ENCODE measurements at places on chromosomes 7 and 10. TPM values are rescaled to one million over a fixed set of nuclear protein-coding genes. Genes with fewer than 3 reads are reported as not detected.
A peak's percentile ranks its signal among the peaks of the same experiment; 100 is the strongest.

GRCh38 chr7:94067047-94067446 is 62.9 kb upstream of the BET1 start:
- DNase-seq = no peak

GRCh38 chr7:116988363-116988989 is 35.2 kb downstream of the ST7 start:
- DNase-seq = no peak

DNA sequence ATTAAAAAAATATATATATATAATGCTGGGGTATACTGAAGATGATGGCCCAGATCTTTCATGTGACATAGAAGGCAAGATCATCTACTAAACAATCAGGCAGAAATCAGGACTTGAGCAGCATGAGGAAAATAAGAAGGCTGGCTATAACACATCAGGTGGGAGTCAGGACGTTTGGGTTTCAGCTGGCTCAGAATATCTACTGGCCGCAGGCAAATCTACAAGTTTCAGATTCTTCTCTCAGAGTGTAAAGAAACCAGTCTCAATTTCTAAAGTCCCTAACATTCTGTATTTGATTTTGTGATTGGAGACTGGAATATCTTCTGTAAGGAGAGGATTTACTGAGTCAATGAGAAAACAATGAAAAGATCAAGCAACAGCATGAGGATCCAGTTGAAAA is 37.7 kb upstream of the FAM3C start:
- DNase-seq = no peak

GRCh38 chr7:70935311-70935710 is 196.6 kb upstream of the GALNT17 start:
- DNase-seq = no peak

DNA sequence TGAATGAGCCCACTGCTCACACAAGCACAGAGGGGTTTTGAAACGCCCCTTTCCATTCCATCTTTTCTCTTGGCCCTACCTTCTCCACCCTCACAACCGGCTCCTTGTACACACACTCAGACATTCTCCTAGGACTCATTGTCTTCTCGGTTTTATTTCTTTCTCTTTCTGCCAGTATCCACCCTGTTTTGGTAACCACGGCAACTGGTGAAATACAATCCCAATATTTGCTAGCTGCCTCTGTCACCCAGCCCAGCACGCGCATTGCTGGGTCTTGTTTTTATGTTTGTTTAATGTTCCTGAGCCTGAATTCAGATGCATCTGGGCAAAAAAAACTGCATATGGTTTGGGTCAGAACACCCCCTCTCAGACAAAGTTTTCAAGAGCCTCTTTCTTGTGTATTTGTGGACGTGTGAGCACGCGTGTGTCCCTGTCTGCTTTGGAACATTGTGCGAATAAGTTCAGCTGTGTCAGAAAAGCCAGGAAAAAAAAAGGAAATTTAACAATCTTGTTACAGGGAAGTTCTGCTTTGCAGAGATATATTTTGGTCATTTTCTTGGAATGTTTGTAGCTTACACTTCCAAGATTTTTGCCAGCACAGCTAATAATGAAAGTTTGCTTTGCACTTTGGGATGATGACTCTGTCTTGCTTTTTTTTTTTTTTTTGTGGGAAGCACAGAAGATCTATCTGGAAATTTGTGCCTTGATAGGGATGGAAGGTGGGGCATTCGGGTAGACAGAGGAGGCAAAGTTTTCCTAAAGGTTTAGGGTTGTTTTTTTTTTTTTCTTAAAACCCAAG is 225.9 kb downstream of the TRIL start:
- no peak for DNase-seq

GRCh38 chr10:131824371-131825149 is 76.2 kb upstream of the PPP2R2D start:
- no peak for DNase-seq

DNA sequence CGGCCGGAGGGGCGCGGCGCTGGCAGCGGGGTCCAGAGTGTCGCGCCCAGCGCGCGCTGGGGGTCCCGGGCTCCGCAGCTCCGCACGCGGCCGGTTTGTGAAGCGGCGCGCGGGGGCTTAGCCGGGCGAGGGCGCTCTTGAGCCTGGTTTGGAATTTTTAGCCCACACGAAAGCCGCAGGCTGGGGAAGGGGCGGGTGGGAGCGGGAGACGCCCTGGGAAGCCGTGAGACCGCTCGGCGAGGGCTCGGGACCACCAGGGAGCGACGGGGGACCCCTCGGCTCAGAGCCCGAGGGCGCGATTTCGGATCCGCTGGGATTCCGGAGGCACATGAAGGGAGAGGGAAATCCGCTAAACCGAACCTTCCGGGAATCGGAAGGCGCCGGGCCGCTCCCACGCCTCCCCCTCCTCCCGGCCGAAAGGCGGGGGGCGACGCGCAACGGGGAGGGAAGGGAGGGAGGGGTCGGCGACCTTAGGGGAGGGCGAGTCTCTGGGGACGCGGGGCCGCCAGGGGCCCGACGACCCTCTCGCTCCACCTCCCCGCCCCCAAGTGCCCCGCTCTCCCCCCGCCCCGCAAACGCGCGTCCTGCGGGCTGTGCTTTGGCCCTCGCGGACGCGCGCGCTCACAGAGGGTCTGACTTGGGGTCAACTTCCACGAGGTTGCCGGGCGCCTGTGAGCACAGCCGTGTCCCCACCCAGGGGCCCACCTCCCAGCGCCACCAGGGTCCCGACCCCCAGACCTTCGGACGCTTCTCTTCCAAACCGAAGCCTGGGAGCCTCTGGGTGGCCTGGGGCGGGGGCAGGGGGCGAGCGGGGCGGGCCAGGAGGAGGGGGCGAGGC is 5.1 kb upstream of the ELFN1 start:
- DNase-seq = peak; percentile 85

- DNase-seq = no peak
Measured at GRCh38 chr7:17118412-17118811, 180.0 kb upstream of the AHR start.

- DNase-seq = no peak
Measured at GRCh38 chr10:22459496-22459895, 114.2 kb downstream of the SPAG6 start.

GRCh38 chr7:133207687-133208086 is 45.2 kb upstream of the EXOC4 start:
- peak; percentile 40 for DNase-seq

UPF2 gene
- 21.2 TPM for total RNA-seq

- no peak for DNase-seq
Measured at GRCh38 chr7:24464861-24465260, 108.4 kb upstream of the PALS2 start.

DNA sequence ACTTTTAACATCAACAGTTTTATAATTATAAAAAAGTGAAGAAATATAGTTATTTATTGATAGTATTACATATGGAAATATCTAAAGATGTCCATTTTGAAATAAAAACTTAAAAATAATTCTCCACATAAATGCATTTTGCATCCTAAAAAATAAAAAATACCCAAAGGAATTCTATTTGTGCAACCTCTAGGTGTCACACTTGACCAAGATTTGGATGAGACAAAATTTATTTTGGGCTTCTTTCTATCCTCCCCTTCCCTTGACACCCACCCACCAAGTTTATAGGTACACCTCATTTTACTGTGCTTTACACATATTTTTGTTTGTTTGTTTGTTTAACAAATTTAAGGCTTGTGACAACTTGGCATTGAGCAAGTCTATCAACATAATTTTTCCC is 3.3 kb upstream of the THSD7A start:
- no peak for DNase-seq

DOCK4 gene
- 3.8 TPM for total RNA-seq

WNT2 gene
- not detected for total RNA-seq

SCART1 gene
- total RNA-seq = 4.4 TPM

DNA sequence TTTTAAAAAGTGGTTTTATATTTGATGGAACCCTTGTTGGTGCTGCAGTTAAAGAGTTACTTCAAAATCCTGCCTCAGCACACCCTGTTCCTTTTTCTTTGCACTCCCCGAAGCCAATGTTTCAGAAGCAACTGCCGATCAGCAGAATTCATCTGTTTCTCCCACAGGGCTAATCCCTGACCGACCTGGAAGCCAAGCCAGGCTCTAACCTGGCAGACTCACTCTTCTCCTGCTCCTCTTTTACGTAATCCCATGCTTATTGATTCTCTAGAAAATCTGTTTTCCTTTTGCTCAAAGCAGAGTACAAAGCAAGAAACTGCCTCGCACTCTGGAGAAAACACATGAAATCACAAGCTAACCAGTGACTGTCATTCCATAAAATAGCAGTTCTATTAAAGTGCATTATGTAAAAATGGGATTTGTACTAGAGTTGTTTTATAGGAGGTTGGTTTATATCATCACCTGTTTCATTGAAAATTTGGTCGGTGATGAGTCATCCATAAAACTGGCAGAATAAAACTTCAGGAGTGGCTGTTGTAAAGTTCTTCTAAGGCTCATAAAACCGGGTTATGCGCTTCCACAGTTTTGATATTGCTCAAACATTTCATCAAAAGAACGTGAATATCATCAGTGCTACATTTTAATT is 99.9 kb downstream of the CNTNAP2 start:
- DNase-seq = no peak

- peak; percentile 44 for DNase-seq
Measured at GRCh38 chr7:155280446-155281397, 17.0 kb upstream of the INSIG1 start.

DNA sequence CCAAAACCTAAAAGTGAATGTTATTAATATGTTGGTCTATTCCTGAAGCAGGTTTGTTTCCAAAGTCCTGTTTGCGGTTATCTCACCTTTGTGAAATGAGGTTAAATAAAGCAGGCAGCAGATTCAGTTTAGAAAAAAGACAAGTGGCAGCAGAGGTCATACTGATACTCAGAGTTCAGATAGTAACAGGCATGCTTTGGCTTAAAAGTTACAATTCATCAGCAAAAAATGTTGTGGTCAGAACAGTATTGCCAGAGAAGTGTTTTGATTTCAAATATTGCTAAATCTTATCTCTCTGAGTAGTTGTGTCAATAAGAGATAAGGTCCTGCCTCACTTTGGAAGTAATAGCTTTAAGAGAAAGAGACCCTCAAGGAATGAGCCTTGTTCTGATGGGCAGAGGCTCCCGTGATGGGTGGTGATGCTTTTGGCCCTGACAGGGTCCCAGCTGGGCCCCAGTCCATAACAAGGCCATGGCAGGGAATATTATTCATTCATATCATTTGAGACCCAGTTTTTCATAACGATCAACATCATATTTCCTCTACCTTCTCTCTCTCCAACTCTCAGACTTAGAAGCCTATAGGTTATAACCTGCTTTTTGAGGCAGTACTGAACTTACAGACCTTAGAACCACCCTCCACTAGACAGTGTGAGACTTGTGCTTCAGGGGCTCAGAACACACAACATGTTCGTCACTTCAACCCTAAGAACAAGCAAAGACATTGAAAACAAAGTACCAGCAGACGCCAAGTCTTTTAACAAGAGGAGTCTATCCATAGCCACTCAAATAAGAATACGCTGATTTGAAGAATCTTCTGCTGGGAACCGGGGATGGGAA is 58.5 kb upstream of the AHR start:
- DNase-seq = no peak

GRCh38 chr10:132551093-132551807 is 13.7 kb downstream of the INPP5A start:
- peak; percentile 2 for DNase-seq

GRCh38 chr7:30893357-30893756 is 18.3 kb upstream of the AQP1 start:
- DNase-seq = no peak

DNA sequence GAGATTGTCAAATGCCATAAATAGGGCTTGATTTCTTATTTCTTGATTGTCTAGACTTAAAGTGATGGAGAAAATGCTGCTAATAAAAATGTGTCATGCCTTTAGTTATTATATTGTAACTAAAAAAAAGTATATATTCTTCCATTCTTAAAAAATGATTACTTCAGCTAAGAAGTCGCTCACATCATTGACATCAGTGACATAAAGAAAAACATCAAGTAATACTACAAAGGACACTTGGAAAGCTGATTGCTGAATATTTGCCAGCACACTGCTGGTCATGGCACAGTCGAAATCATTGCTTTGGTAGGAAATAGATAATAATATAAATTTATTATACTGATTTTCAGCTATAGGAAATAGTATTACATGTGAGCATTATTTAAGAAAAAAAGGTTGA is 62.6 kb downstream of the LOXL4 start:
- DNase-seq = no peak

CHAT gene
- total RNA-seq = not detected

GRCh38 chr7:48182718-48183369 is 11.6 kb downstream of the ABCA13 start:
- DNase-seq = no peak

DNA sequence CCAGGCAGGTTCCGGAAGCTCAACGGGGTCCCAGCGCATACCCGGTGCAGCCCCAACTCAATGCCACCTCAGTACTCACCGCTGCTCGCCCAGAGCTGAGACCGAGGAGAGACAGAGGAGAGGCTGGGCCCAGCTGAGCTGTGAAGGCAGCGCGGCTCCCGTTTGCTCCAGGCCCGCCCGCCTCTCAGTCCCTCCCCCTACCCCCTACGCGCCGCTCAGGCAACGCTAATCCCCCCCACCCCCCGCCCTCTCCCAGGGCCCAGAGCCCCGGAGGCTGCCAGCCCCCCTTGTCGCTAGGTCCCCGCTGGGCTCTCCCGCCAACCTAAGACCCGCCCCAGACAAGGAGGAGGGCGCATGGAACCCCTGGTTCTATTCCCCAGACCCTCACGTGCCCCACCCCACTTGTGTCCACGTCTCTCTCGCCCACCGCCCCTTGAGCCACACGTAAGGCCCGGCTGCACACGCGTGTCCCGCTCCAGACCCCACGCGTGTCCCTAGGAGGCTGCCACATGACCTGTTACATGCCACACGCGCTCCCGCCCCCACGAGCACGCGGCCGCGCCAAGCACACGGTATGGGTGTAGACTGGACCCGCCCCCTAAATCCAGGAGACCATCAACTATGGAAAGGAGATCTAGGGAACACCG is at the start of gene PSD:
PSD (minus strand) TSS at position 164 of the 647 bp plus-strand sequence. CDS start 1,747 bp downstream, outside the sequence.
- peak; percentile 29 for DNase-seq

- peak; percentile 58 for DNase-seq
Measured at GRCh38 chr10:47311193-47311931, 10.9 kb upstream of the GDF2 start.

DNA sequence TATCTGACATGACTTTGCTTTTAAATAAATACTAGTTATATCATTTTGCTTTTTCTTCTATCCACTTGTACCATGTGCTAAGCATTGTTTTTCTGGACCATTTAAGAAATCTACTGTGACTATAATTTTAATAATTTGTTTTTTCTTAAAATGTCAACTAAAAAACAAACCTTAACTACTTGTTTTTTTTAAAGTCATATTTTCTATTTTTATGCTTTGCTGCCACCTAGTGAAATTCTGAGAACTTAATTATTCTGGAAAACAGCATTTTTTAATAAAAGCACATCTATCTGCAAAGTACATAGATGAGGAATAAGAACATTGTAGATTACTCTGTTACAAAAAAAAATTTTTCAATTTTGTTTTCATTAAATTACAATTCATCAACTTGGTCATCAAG is 47.4 kb downstream of the ORC5 start:
- DNase-seq = no peak

SPDYE1 gene
- total RNA-seq = not detected

- DNase-seq = no peak
Measured at GRCh38 chr7:83941300-83941699, 253.3 kb downstream of the SEMA3A start.

Measured in K562 (cell line).